ENCODE measurements at places on chromosomes 11 and 22.

DNA sequence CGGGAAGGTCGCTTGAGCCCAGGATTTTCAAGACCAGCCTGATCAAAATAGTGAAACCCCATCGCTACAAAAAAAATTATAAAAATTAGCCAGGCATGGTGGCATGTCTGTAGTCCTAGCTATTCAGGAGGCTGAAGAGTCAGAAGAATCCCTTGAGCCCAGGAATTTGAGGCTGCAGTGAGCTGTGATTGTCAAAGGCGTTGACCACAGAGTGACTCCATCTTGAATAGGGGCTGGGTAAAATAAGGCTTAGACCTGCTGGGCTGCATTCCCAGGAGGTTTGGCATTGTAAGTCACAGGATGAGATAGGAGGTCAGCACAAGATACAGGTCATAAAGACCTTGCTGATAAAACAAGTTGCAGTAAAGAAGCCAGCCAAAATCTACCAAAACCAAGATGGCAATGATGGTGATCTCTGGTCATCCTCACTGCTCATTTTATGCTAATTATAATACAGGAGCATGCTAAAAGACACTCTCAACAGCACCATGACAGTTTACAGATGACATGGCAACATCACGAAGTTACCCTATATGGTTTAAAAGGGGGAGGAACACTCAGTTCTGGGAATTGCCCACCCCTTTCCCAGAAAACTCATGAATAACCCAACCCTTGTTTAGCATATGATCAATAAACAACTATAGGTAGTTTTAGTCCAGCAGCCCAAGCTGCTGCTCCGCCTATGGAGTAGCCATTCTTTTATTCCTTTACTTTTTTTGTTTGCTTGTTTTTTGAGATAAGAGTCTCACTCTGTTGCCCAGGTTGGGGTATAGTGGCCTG lies 2.8 kb upstream of the RDX start:
- no peak for DNase-seq

DNA sequence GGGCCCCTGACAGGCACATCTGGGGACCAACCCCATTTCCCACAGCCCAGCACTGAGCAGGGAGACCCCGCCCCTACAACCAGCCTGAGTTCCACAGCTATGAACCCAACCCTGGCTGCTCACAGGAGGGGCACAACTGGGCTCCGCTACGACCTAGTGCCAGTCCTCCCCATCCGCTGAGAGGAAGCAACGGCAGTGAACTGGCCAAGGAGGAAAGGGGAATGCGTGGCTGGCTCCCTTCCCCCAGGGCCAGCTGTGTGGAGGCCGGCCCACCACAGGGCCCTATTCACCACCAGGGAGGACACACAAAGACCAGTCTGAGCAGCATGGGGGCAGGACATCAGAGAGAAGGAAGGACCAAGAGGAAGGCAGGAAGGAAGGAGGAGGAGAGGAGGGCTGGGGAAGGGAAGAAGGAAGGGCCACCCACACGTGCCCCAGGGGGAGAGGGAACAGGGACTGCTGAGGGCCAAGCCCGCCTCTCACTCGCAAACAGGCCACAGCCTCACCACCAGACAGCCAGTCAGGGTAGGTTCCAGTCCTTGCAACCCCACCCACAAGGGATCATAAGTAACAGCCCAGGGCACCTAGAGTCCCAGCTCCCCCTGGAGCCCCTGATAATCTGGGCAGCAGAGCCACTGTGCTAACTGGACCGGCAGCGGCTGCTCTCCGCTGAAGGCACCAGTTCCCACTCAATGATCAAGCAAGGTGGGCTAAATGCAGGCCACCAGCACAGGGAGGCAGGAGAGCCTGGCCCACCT lies 8.5 kb upstream of the GAL3ST1 start:
- no peak for DNase-seq

- DNase-seq: no peak
Measured at GRCh38 chr11:66782726-66783125, 53.7 kb upstream of the SPTBN2 start.

- no peak for DNase-seq
Measured at GRCh38 chr11:83574519-83574918, 288.4 kb upstream of the CCDC90B start.

DNA sequence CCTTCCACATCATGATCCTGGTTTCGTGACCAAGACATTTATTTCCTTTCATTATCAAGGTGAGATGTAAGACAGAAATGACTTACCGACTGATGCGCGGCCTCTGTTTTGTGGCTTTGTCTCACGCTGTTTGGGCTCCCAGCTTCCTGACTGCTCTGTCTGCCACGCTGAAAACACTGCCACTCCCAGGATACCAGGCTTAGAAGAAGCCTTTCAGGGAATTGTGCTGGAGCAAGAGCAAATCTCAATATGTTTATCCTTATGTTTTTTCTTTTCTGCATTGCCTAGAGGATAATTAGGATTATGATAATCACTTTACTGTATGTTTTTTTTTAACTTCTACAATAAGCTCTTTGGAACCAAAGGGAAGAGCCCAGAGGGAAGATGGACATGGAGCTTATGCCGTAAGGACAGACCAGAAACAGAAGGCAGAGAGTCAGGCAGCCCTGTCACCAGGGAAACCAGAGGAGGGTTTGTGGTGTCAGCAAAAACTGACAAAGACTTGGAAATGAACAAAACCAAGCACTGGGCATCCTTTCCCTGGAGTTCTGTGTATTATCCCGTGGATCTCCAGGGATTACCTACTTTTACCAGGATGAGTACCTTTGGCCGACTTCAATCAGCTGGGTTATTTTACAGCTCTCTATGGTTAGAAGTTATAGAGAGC lies 68.2 kb upstream of the ISX start:
- DNase-seq: no peak

GRCh38 chr22:23218867-23219251 lies 38.5 kb downstream of the BCR start:
- DNase-seq: no peak

- peak; percentile 28 for DNase-seq
Measured at GRCh38 chr11:14380947-14381561, 22.1 kb upstream of the RRAS2 start.

GRCh38 chr11:35179466-35180135 lies 40.6 kb downstream of the CD44 start:
- no peak for DNase-seq

- no peak for DNase-seq
Measured at GRCh38 chr11:7613394-7613720, 59.9 kb downstream of the CYB5R2 start.

DNA sequence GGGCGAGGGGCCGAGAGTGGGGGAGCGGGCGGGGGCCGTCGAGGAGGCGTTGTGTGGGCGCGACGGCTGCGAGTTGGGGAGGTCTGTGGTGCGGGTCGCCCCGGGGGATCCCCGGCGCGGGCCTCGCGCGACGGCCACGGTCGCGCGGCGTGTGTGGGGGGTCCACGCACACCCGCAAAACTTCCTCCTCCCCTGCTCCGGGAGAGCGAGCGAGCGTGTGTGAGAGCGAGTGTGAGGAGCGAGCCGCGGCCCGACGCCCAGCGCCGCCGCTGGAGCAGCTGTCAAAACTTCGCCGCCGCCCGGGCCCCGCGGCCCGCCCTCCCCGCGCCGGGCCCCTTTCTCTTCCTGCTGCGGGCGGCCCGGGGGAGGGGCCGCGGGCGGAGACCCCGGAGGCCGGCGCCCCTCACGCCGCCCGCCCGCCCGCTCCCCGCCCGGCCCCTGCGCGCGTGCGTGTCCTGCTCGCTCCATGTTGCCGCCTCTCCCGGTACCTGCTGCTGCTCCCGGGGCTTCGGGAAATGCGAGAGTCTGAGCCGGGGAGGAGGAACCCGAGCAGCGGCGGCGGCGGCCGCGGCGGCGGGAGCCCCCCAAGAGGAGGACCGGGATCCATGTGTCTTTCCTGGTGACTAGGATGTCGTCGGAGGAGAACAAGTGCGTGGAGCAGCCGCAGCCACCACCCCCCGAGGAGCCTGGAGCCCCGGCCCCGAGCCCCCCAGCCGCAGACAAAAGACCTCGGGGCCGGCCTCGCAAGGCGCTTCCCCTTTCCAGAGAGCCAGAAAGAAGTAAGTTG lies 9.0 kb upstream of the CCT8L2 start:
- peak; percentile 34 for DNase-seq

GRCh38 chr11:14141676-14142075 lies 179.2 kb downstream of the SPON1 start:
- no peak for DNase-seq

GRCh38 chr11:47620836-47621378 lies 21.5 kb downstream of the MTCH2 start:
- DNase-seq: no peak

- no peak for DNase-seq
Measured at GRCh38 chr11:67322049-67322448, 18.7 kb downstream of the SSH3 start.

DNA sequence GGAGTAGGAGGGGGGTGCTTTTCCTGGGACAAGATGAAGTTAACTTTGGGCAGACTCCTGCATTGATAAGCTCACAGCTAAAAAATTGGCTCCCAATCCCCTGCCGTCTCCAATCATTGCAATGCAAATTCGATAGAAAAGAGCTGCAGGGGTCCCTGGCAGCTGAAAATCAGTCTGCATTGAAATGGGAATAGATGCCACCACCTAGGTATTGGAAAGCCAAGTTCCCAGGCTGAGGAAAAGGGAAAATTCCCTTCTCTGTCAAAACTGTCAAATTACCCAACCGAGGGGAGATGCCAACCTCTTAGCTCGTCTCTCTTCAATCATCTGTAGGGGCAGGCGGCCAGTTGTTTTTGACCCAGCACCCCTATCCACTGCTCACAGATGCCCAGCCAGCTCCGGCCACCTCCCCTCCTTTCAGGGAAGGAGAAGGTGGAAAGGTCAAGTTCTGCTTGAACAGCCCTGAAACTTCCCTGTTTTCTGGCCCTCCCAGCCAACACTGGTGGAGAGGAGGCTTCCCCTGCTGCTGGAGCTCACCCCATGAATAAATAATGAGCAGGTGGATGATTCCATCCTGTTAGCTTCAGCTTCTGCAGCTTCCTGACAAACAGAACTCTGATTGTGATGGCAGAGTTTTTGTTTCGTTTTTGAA lies 916.3 kb downstream of the TBC1D22A start:
- no peak for DNase-seq

DNA sequence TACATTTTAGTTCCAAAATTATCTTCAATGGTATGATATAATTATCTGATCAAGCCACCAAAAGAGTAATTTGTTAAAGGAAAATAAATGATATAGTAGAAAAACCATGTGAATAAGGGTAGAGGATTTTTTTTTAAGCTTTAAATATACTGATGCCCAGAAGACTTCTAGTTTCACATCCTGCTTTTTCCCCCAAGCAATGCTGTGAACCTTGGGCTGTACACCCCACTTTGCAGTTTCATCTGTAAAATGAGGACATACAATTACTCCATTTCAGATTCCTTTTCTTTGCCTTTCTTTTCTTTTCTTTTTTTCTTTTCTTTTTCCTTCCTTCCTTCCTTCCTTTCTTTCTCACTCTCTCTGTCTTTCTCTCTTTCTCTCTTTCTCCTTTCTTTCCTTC lies 1125.4 kb downstream of the DLG2 start:
- DNase-seq: no peak

DNA sequence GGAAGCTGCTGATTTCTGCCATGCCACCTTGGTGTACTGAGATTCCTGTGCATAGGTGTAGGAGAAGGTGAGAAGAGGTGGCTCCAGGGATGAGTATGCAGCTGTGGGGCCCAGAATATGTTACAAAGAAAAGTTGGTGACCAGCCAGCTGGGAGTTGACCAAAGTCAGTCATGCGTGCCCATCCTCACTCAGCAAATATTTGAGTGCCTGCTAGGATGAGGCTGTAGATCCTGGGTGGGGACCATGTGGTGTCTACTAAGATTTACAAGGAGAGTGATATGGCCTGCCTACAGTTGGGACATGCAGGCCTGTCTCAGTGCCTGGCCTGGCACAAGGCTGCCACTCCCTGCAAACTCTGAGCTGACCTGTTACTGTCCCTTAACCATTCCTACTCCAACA lies 19.4 kb downstream of the RNF185 start:
- no peak for DNase-seq

DNA sequence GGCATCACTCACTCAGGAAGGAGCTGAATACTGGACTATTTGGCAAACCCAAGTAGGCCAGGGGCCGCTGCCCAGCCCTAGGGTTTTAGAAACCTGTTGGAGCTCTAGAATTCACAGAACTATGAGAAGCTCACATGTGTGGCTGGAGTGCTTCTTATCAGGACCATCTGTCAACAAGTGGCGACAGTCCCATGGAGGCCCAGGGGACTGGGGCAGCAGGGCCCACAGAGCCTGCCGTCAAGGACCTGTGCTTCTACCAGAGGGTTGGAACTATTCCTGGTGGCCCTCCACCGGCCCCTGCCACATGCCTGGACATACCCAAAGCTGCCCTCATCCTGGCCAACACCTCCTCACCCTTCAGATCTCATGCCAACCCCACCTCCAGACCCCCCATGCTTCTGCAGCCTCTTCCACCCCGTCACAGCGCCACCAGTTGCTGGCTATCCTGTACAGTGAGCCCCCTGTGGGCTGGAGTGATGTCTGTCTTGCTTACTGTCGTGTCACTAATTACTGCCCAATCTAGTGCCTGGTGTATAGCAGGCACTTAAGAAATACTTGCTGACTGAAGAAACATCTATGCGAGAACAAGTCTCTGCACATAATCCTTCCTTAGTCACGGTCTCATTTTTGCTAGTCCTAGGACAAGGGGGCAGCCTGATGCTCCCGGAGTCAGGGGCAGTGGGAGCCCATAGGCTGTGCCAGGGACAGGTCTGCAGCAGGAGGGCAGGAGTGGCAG lies 27.2 kb upstream of the RASL10A start:
- no peak for DNase-seq

- DNase-seq: no peak
Measured at GRCh38 chr22:47114813-47115517, 352.5 kb downstream of the TBC1D22A start.

DNA sequence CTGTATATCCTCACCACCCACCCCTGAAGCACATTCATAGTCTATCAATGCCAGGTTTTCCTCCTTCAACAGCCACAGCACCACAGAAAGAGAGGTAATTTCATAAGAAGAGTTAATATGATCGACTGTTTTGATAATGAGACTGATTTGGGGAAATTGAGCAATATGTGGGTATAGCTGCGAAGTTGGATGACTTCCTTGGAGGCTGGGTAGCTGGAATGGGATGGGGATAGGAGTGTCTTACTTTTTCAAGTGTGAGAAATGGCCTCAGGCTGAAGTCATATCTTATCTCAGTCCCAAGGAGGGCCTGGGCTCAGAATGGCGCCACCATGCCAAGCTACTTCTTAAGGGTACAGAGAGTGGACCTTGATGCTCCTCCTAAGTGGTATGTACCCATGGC lies 187.6 kb upstream of the CCDC90B start:
- no peak for DNase-seq
